ENCODE measurements at places on chromosomes 1 and 21.
A peak's percentile ranks its signal among the peaks of the same experiment; 100 is the strongest.

- DNase-seq: no peak
These were observed 141.8 kb downstream of the SYT2 start for GRCh38 chr1:202568410-202568809.

GRCh38 chr1:26119892-26120608 is 8.4 kb downstream of the PDIK1L start:
- DNase-seq: no peak

GRCh38 chr1:39317910-39318633 is 113.6 kb downstream of the MACF1 start:
- no peak for DNase-seq

- DNase-seq: no peak
These were observed 14.9 kb downstream of the PODN start for GRCh38 chr1:53076721-53077598.

DNA sequence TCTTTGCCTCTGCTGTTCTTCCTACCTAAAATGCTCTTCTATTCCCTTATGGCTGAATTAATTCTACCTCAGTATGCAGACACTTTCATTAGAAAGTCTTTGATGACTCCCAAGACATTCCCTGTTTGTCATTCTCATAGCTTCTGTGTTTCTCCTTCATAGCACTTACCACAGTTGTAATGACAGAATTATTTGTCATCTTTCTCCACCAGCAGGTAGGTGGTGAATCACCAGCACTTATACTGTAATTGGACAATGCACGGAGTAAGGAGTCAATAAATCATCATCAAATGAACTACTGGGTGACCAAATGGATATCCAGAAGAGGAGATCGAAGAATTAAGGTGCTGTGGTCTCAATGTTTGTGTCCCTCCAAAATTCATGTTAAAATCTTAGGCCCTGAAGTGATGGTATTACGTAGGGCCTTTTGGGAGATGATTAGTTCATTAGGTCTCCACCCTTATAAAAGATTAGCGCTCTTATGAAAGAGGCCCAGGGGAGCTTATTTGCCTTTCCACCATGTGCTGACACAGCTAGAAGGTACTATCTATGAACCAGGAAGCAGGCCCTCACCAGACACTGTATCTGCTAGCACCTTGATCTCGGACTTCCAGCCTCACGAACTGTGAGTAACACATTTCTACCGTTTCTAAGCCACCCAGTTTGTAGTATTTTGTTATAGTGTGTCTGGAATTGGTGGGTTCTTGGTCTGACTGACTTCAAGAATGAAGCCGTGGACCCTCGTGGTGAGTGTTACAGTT is 2.4 kb upstream of the CCT8 start:
- DNase-seq: no peak

GRCh38 chr1:179187735-179188471 is 41.6 kb downstream of the ABL2 start:
- no peak for DNase-seq

GRCh38 chr1:57945045-57945444 is 521.2 kb upstream of the DAB1 start:
- DNase-seq: no peak

- no peak for DNase-seq
These were observed 67.3 kb downstream of the GADD45A start for GRCh38 chr1:67752306-67752705.

DNA sequence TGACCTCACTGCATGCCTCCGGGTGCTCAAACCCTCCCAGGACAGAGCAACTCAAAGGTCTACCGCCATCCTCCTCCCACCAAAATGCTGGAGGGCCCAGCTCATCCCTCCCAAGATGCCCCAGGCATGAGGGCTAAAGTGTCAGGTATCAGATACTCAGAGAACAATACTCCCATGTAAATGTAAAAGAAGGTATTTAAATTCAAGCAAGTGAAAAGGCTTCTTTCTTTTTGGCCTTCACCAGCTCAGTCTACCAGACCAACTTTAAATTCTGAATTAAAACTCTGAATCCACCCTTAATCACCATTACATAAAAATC is 3.0 kb downstream of the PARP1 start:
- no peak for DNase-seq

DNA sequence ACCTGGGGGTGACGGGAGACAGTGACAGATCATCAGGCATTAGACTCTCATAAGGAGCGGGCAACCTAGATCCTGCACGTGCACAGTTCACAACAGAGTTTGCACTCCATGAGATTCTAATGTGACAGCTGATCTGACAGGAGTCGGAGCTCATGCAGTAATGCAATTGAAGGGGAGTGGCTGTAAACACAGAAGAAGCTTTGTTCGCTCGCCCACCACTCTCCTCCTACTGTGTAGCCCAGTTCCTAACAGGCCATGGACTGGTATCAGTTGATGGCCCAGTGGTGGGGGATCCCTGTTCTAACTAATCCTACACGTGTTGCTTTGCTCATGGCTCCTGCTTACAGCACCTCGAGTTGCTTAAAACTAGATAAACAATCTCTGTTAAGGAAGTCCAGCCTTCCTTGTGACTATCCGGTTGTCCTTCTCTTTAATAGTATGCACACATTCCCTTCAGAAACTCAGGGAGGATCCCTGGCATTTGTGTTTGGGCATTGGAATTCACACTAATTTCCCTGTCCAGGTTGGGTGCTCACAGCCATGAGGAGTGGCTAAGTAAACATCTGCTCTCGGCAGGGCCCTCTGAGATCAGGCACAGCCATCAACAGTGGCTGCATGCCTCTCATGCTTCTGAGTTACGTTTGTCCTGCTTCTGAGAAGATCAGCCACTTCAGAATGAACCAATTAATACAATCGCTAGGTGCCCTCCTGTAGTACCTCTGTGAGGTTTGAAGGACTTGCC is 21.1 kb upstream of the F3 start:
- peak; percentile 77 for DNase-seq

DNA sequence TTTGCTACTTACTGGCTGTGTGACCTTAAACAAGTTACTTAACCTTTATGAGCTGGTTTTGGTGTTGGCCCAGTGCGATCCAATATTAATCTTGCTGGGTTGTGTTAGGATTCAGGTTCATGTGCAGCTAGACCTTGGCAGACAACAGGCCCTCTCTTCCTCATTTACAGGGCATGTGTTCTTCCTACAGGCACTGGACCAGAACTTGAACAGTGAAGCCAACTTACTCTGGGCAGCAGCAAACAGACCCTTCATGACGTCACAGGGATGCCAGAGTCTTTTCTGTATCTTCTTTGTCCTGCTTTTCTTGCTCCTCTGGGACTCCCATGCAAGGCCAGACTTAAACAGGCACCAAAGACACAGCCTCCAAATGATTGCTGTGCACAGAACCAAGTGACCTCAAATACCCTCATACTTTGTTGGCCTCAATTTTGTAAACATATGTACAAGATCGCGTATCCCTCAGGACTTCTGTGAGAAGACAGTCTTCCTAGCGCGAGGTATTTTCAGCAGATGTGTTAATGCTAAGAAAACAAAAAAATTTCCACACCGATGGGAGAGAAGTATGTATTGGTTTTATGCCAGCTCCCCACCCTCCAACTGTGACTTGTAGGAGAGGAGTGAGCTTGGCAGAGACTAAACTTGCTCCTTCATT is 73.7 kb downstream of the URB2 start:
- no peak for DNase-seq

DNA sequence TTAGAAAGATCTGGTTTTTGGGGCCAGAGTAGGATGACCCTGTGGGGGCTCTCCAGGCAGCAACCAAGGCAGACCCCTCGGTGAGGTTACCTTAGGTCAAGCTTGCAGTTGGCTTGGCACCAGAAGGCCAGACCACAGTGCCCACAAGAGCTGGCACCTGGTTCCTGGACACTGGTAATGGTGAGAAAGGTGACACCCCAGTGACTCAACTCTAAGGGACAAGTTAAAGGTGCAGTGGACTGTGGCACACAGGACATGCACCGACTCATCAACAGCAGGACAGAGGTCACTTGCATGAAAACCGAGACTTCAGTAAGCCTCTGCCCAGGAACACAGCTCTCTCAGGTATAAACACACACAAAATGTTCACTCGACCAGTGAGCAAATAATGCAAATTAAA is 6.7 kb downstream of the LRRC38 start:
- peak; percentile 11 for DNase-seq

DNA sequence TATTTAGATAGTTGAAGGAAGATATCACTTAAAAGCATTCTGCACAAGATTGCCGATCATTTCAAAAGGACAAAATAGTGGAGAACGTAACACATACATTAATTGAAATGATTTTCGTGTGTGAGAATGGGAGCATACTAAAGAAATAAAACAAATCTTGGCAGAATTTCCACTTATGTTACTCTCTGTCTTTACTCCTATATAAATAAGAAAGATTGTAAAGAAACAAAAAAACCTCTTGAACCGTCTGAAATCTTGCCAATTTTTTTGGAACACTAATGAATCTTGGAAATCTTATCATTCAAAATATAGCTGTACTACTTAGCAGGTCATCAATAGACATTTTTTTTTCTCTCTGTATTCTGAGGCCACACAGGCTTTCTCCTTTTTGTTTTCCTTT is 528.8 kb upstream of the NCAM2 start:
- no peak for DNase-seq

- DNase-seq: no peak
These were observed 83.2 kb upstream of the DNAH14 start for GRCh38 chr1:224846119-224846907.

DNA sequence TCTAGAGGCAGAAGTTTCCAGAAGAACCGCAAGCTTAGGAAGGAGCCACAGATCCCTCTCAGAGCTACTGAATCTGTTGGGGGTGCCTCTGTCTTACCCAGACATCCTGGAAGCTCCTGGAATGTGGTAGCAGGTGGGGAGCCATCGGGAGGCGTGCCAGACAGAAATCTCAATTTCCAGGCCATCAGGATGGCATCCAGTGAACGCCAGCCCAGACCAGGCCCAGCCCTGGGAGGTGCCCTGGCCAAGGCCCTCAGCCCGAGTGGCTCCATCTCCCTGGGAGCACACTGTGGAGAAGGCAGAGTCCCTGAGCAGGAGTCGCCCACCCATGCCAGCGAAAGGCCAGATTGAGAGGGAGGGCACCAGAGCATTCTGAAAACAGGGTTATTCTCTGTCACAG is 2.5 kb downstream of the ABCA4 start:
- DNase-seq: no peak

- no peak for DNase-seq
These were observed 387.6 kb downstream of the CAMTA1 start for GRCh38 chr1:7172804-7173203.

GRCh38 chr21:25462517-25462971 is 144.7 kb downstream of the MRPL39 start:
- DNase-seq: no peak

Data from LoVo (cell line).